ENCODE measurements at places on chromosomes 16 and 17. TPM values are rescaled to one million over a fixed set of nuclear protein-coding genes. Genes with fewer than 3 reads are reported as not detected.

Gene NGFR
- total RNA-seq: not detected

Gene RAD51C
- total RNA-seq: 29.2 TPM

Gene NPIPA5
- total RNA-seq: 1.6 TPM

Gene EVI2B
- total RNA-seq: 0.16 TPM

Gene NOXO1
- 0.13 TPM for total RNA-seq

Gene KRT31
- total RNA-seq: not detected

Gene SLC9A5
- 0.32 TPM for total RNA-seq

Gene DUS2
- 10.5 TPM for total RNA-seq

Gene NOTUM
- not detected for total RNA-seq
